ENCODE measurements at places on chromosomes 7 and 10.

- DNase-seq = no peak
Measured at GRCh38 chr10:117664288-117664687, 121.7 kb downstream of the EMX2 start.

DNA sequence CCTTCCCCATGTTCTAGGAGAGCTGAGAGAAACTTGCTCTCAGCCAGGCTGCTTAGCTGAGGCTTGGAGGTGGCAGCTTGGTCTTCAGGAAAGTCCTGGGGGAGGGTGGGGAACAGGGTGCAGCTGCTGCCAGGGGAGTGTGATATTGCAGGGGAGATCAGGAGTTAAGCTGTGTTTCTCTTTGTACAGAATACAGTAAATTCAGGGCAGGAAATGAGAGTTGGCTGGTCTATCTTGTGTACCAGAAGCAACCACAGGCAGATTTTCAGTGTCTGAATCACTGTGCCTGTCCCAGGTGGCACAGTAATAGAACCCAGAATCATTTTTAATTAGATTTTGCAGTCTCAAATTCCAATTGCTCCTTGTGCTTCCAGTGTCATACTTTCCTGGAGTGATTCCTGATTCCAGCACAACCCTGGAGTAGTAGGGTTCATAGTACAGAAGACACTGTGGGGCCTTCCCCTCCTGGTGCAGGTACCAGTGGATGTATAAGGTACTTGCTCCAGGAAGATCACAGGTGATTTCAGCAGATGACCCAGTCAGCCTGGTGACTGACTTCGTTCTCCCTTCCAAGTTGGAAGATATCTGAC, 94.0 kb upstream of the TARP start:
- no peak for DNase-seq

GRCh38 chr7:65832281-65832680, 40.6 kb upstream of the VKORC1L1 start:
- no peak for DNase-seq

GRCh38 chr7:95686109-95686508, 86.2 kb upstream of the DYNC1I1 start:
- DNase-seq = peak; percentile 65

DNA sequence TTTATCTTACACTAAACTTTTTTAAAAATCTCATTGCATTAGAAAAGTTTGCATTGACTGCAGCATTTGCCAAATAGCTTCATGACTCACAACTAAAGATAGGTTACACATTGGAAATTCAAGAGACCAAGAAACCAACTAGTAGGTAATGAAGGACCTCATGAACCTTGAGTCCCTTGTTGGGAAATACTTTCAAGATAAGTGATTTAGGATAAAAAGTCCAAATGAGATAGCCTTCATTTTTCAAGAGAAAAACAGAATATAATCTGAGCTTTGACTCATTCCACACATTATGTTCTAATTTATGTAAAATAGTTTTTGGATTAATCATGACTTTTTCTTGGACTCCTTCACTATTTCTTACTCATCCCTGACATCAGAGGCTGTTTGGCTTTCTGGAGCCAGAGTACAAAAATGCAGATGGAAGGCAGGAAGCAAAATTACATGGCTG, 13.1 kb upstream of the LIPF start:
- DNase-seq = peak; percentile 77

DNA sequence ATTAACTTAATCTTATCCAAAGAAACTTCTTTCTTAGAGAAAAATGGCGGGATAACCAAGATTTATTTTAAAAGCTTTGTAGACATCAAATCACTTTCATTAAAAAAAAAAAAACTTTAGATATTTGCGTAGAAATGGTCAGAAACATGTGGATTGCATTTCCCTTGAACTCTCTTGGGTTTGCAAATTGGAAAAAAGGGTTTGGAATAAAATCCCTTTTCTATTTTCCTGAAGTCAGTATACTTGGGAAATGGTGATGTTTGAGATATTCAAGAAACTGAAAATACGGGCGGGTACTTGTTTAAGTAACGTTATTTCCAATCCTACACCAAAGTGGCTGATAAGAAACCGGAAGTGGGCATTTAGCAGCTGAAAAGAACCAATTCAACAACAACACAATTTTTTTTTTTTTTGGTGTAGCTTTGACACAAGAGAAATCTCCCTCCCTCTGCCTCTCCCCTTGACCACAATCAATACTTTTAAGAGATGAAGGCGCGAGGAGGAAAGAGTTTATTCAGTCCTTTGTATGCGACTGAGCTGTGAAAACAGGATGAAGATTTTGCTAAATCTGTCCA, 13.7 kb upstream of the GFRA1 start:
- no peak for DNase-seq

DNA sequence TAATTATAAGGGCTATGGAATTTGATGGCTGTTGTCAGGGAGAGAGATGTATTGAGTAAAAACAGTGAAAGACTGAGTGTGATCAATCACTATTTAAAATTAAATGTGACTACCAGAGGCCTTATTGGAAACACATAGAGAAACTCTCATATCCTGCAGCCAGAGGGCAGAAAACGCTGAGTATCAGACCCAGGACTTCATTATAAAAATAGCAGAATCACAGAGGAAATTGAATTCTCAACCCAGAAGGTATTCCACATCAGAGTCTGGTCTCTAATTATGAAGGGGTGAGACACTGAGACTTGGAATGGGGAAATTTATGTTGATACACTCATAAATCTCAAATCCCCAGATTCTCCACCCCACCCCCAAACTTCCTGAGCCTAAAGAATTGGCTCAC, 69.5 kb upstream of the IL6 start:
- DNase-seq = no peak

GRCh38 chr10:11687779-11688447, 54.3 kb upstream of the ECHDC3 start:
- no peak for DNase-seq

- no peak for DNase-seq
Measured at GRCh38 chr7:43815373-43815772, 53.9 kb downstream of the MRPS24 start.

DNA sequence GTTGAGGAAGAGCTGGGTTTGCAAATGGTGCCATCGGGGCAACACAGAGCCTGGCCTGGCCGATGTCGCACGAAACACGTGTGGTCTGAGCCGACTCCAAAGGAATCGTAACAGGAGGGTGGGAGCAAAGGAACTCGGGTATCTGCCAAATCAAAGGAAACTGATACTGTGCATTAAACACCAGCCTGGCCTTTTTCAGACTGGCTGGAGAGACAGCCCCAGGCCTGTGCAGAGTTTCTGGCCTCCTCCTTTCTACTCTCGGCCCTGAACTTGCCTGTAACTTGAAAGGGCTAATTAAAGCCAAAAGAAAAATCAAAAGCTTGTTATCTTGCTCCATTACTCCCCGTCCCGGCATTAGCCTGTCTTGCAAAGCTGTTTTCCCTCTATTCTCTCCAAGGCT, 71.4 kb downstream of the PLXNA4 start:
- no peak for DNase-seq

- DNase-seq = peak; percentile 62
Measured at GRCh38 chr10:61902445-61903220, 1.1 kb downstream of the ARID5B start.

- DNase-seq = no peak
Measured at GRCh38 chr7:137142376-137142775, 201.2 kb downstream of the PTN start.

GRCh38 chr7:10707519-10707918, 266.2 kb upstream of the PHF14 start:
- DNase-seq = no peak

- DNase-seq = peak; percentile 21
Measured at GRCh38 chr10:47165711-47166404, 134.1 kb upstream of the GDF10 start.

DNA sequence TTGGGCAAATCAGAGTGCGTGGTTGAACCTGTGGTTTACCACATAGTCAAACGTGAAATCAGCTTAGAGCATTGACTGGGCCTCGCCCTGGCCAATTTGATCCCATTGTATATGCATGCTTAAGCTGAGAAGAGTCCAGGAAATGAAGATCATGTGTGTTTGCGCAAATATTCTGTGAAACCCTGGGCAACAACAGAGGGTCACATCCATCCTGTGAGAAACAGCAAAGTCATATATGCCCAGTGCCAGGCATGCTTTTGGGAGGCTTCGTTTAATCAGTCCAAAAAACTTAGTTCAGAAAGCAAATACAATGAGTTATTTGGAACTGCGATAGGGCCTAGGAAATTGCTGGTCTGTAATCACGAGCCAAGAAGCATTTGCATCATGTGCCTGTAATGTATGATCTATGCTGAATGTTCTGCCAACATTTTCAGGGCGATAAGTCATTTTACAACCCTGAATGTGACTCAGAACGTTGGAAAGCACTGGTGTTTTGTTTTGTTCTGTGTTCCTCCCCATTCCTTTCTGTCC, 412.1 kb upstream of the CELF2 start:
- no peak for DNase-seq

- DNase-seq = no peak
Measured at GRCh38 chr7:91915401-91916050, 25.1 kb upstream of the AKAP9 start.

DNA sequence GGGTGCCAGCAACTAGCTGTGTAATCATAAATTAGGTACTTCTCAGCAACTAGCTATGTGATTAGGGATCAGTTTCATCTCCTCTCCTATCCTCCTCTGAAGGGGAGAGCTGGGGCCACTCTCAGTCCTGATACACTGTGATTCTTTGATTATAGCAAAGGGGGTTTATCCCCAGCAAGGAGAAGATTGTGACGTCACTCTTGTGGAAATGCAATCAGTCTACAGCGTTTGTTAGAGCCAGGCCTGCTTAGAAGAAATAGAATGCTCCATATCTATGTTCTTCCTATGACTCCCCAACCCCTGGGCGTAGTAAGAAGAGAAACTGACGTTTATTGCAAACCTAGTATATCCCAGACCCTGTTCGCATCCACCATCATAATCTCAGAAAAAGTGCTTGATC, 308.2 kb downstream of the GFRA1 start:
- DNase-seq = no peak

DNA sequence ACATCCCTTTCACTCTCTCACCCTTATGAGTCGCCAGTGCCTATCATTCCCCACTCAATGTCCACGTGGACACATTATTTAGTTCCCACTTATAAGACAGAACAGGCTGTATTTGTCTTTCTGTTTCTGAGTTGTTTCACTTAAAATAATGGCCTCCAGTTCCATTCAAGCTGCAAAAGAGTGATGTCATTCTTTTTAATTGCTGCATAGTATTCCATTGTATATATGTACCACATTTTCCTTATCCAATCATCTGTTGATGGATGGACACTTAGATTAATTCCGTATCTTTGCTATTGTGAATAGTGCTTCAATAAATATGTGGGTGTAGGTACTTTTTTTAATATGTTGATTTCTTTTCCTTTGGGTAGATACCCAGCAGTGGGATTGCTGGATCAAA, 79.1 kb downstream of the ZNF365 start:
- DNase-seq = no peak

DNA sequence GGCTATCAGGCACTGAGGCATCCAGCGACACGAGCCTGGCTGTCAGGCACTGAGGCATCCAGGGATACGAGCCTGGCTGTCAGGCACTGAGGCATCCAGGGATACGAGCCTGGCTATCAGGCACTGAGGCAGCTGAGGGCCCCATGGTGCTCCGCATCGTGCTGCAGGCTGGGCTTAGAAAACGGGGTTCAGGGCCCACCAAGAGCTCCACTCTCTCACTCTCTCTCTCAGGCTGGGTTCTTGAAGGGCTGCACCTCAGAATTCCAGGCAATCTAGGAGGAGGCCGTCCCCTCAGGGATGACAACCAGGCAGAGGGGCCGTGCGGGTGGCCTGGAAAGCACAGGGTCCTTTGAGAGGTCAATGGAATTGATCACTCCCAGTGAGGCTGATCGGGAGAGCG, 69.0 kb downstream of the CFAP46 start:
- DNase-seq = no peak

GRCh38 chr7:85508642-85509410, 322.0 kb upstream of the SEMA3D start:
- no peak for DNase-seq

DNA sequence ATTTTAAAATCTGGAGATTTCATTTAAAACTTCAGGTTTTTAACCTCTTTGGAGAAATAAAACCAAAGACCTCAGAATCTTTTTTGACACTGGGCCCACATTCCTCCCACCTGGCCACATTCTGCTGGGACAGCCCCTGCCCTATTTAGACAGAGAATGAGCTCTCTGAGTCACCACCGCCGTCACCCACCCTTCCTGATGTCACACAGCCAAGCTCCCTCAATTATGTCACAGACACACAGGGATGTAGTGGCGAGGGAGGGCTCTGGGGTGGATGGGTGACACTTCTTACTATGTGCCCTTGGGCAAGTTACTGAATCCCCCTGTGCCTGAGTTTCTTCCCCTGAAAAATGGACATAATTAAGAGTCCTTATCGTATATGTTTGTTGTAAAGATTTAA, 162.6 kb downstream of the RAB11FIP2 start:
- no peak for DNase-seq

GRCh38 chr7:35374858-35375257, 121.0 kb upstream of the TBX20 start:
- DNase-seq = no peak

GRCh38 chr10:68271196-68271882, 39.4 kb upstream of the ATOH7 start:
- no peak for DNase-seq

DNA sequence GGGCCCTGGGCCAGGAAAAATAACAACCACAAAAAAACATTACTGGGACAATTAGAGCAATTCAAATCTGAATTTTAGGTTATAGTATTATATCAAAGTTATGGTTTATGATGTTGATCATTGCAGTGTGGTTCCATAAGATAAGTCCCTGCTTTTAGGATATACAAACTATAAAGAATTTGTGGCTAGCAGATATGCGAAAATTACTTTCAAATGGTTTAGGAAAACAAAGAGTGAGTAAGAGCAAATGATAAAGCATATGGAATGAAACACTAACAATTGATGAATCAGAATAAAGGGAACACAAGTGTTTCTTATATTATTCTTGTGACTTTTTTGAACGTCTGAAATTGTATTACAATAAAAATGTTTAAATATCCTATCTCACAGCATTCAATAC, 64.4 kb upstream of the HECTD2 start:
- DNase-seq = no peak

DNA sequence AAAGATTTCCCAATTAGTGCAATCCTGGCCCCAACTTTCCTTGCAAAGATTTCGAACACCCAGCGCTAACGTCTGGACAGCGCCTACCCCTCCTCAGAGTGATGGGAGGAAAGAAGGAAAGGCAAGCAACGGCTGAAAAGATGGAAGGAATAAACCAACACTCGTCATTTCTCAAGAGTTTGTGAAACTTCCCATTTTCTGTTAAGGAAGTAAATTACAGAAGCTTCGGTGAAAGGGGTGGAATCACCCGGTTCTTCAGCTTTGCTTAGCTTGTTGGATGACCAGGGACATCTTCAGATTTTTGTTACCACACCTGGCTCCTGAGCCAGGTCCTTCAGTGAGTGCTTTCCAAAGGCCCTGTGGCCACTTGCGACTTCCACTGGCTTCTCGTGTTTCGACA, 313.1 kb downstream of the SKIDA1 start:
- DNase-seq = no peak

DNA sequence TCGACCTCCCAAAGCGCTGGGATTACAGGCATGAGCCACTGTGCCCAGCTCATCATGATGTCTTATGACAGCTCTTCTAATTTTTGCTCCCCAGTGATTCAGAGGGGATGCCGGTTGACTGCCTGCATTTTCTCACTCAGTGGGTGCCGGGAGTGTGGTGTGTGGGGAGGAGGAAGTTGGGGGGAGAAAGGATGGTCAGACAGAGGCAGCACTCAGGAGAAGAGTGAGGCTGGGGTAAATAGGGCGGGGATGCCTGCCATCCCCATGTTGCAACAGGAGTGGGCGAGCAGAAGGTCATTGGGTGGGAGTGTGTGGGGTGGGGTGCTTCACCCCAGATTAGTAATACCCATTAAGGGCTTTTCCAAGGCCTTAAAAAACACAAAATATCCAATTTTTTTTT, 3.5 kb upstream of the CCL24 start:
- no peak for DNase-seq

GRCh38 chr7:118304100-118304499, 79.6 kb downstream of the ANKRD7 start:
- DNase-seq = no peak
